Pulmonary artery endothelial cell (primary cell): ENCODE measurements at places on chromosomes 5 and 9.

DNA sequence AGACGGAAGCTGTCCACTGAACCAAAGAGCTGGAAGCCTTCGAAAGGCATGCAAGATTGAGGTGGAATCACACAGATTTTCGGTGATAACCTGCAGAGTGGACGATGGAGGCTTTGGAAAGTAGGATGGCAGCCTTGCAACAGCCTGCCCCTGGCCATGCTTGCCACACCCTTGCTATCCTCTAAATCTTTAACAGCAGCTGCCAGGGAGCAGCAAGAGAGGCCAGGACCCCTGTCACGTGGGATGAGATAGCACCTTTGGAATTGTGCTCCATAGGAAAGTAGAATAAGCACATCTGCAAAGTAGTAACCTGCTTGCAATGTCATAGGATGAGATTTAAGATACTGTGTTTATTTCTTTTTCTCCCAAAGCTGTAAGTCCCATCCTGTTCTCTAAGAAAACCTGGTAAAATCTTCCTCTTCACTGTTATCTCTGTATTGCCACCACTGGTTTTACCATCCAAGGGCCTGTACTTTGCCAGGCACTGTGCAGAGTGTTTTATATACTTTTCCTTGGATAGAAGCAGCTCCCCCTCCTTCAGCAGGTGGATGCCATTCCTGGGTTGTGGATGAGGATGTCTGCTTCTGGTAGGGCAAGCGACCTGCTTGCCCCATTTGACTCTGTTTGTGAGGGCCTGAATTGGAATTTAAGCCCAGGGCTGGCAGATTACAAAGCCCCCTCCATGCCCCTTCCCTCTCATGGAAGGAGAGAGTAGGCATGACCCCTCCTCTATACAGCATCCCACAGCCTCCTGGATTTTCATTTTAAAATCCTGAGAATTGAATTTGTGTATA, 10.1 kb downstream of the TRIO start:
- DNase-seq = no peak

DNA sequence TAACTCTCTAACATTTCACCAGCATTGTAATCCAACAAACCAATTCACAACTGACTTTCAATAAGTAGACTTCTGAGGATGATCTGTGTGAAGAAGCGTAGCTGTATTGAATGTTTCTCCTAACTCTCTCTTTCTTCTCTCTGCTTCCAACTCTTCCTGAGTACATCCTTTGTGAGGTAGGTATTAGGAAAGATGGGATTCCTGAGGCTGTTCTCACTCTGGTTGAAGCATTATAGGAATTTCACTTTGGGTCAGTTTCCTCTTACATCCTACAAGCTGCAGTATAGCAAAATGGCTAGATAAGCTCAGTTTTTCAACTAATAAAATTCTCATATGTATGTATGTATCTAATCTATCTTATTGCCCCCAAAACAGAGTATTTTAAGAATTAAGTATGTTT, 702.8 kb downstream of the CETN3 start:
- no peak for DNase-seq

- DNase-seq = no peak
Measured at GRCh38 chr5:60483050-60483449, 216.9 kb downstream of the DEPDC1B start.

DNA sequence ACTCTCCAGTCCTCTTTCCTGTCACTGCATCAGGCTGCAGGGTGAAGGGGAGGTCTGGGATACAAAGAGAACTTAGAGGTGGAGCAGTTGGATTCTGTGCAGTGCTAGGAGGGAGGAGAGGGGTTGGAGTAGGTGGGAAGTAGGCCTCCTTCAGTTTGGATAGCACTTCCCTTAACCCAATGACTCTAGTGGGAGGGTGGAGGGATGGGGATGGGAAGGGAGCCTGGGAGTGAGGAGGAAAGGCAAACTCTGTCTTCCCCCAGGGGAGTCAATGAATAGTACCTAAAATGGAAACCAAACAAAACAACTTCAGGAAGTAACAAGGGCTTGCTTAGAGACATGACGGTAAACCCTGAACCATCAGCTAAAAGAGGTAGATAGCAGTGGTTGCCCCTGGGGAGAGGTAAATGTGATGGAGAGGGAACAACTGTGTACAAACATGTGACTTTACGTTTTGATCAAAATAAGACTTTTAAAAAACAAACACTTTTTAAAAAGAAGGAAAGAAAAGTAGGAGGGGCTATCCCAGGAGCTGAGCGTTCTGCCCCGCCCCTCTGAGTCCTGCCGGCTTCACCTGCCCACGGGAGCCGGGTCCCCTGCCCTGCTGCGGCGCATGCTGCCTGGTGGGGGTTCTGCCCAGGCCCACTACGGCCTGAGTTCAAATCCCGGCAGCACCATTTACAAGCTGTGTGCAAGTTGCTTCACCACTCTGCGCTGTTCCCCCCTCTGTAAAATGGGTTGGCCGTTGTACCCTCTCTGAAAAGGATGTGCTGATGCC, 30.9 kb downstream of the GSN start:
- no peak for DNase-seq

DNA sequence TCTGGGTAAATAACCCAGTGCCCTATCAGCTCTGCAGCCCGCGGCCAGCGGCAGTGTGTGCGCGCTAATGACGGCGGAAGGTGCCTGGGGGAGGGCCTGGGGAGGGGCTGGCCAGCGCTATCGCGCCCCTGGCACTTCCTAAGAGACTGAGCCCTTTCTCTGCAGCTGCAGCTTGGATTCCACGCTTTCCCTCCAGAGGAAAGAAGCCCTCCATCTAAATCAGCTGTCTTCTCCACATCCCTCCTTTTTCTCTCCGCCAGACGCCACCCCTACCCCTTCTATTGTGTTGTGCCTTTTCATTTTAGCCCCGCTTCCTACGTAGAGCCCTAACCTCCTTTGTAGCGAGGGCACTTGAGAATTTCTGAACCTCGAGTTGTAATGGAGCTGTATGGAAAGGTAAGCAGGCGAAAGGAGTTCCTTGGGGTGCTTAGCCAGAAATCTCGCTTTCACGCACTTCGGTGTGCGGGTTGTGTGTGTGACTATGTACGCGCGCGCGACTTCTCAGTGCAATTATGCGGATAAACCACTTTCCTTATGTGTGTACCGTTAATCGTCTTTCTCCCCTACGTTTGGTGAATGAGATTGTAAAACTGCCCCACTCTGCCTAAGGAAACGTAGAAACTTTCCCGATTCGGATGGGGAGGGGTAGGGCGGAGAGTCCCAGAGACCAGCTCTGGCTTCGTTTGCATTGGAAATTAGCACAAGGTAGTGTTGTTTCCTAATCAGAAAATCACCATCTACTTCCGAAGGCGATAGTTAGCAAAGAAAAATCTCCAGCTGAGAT, 664 bp upstream of the RAB3C start:
- DNase-seq = no peak

DNA sequence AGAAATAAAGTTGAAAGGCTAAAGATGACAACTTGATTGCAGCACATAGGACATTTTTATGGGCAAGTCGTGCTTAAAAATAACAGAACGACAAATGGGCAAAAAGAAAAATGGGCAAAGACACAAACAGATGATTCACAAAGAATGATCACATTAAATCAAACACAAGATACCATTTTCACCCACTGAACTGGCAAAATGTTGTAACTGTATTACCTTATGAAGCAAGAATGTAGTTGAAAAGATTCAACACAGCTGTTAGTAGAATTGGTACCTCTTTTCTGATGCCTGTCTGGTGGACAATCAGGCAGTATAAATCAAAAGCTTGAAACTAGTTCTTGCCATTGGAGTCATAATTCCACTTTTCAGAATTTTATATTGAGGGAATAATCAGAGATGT, 81.0 kb upstream of the PALM2AKAP2 start:
- DNase-seq = no peak

- no peak for DNase-seq
Measured at GRCh38 chr9:18888290-18888689, 144.7 kb downstream of the SAXO1 start.

DNA sequence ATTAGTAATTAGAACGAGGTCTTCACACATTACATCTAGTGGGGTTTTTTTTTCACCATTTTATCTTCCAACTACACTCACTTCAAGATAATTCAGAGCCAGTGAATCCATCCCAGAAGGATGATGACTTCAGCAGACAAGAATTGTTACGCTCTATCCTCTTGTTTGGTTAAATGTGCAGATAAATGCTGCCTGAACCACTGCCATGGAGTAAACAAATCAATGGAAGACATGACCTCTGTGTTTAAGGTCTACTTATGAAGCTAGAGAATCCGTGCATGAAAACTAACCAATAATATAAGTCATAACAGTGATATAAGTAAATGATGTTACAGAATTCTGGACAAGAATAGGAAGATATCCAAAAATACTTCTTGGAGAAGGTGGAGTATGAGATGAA, 602.6 kb downstream of the TLR4 start:
- DNase-seq = no peak

DNA sequence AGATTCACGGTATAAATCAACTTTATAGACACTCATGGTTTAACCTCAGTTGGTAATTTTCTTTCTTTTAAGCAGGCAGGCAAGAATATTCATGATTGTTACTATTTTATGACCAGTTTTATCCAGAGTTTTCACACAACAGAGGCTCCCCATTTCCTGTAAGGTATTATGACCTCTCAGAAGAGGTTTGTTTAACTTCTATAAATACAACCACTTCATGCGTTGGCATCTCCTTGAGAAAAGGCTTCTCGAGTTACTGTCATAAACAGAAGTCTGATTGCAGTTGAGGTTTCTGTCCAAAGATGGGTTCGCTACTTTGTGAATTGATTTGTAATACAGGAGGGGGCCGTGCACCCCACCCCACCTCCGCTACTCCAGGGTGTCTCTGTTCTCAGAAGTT, 55.3 kb downstream of the ENTREP1 start:
- DNase-seq = no peak

DNA sequence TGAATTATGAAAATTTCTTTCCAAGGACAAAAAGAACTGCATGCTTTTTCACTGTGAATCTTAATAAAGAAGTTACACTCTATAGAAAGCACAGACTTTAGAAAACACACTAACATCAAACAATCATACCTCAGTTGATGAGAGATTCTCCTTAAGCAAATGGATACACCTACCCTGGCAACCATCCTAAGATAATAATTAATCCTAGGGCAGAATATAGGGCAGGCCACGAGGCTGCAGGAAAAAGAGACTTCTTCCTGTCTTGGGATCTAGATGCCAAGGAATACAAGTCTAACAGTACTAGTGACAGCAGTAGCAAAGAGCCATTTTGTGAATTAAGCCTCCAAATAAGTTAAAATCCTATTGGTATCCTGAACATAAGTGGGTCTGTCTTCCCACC, 395.4 kb downstream of the EFNA5 start:
- no peak for DNase-seq

DNA sequence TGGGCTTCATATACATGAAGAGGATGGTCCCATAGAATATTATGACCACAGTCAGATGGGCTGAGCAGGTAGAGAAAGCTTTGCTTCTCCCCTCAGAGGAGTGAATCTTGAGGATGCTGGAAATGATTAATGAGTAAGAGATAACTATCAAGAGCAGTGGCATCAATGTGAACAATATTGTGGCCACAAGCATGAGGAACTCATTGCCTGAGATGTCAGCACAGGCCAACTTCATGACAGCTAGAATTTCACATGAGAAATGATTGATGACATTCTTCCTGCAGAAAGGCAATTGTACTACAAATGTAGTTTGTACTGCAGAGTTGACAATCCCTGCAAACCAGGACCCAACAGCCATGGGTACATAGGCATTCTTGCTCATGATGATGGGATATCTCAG, 586 bp downstream of the OR13C9 start:
- DNase-seq = no peak

DNA sequence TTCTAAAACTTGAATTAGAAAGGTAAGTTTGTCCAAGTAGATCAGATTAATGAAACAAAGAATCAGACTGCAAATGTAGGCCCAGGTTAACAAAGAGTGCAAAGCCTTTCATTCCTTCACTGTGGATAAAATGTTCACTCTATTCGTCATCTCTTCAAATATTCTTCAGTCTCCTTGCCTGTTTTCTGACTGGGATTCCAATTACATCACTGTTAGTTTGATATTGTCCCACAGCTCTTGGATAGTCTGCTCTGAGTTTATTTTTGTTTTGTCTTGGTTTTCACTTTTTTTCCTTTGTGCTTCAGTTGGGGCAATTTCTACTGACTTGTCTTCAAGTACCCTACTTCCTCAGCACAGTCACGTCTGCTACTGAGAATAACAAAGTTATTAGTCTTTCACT, 38.5 kb upstream of the GZMA start:
- DNase-seq = no peak

GRCh38 chr5:68436686-68437520, 221.3 kb downstream of the PIK3R1 start:
- DNase-seq = no peak

- DNase-seq = no peak
Measured at GRCh38 chr5:142977363-142978051, 207.3 kb downstream of the ARHGAP26 start.

DNA sequence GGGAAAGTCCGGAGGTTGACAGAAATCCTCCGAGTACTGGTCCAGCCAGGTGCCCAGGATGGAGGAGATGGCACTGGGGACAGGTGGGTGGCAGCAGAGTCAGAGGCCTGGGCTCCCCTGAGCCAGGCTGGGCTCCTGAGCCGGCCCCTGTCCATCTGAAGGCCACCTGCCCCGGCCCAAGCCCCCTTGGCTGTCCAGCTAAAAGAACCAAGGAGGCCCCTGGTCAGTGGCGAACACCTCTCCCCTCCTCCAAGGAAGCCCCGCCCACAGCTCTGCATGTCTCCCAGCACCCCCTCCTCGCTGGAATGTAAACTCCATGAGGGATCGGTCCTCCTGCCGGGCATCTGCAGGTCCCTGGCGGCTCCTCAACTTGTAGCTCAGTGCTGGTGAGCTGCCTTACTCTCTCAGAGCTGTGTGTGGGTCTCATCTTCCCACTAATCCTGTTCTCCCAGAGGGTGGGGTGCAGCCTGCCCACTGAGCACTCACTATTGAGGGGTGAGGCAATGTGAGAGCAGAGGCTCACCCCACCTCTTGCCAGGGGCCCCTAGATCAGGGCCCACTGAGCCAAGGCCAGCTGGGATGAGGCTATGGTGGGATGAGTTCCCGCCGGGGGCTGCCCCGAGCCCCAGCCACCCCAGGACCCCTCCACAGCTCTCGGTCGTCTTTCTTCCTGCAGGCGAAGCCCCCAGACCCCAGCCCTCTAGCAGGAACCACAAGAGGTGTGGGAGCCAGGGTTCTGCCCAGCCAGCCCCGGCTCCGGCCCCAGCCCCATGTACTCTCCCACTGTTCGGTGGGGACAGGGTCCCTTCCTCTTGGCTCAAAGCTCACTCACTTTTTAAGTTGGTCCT, 12.0 kb downstream of the RALGDS start:
- no peak for DNase-seq

- DNase-seq = no peak
Measured at GRCh38 chr5:155773680-155774079, 553.3 kb upstream of the SGCD start.
